ENCODE measurements at places on chromosomes 6 and 20.

DNA sequence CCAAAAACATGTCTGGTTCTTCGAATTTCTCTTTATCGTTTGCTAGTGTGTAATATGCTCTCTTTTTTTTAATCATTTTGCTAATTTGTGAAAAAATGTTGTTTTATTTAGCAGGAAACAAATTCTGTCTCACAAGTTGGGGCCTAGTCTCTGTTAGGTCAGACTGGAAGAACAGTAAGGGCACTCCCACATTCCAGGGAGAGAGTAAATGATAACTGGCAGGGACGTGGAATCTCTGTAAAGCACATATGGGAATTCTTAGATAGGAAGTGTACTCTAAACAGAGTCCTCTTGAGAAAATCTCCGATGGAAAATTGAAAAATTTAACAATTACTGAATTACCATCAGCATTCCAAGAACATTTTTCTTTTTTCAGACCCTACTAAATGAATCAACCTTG is 16.4 kb upstream of the CCDC28A start:
- DNase-seq: no peak

DNA sequence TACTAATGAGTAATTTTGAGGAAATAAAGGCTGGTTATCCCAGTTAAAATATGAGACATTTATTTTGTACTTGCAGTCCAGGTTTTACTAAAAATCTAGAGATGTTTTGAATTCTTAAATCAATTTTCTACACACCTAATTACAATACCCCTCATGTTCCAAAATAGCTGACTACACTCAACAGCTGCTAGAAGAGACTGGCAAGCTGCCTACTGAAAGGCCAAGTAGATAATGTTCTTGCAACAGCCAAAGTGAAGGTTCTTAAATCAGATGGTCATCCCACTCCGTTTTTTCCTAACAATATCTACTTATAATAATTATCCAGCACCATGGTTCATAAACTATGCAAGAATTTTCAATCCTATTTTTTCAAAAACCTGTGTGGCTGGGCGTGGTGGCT is 69.0 kb downstream of the DTNBP1 start:
- DNase-seq: no peak

GRCh38 chr20:53794529-53795115 is 201.0 kb upstream of the ZNF217 start:
- DNase-seq: no peak

- no peak for DNase-seq
Measured at GRCh38 chr6:111871725-111872400, 1.4 kb downstream of the FYN start.

DNA sequence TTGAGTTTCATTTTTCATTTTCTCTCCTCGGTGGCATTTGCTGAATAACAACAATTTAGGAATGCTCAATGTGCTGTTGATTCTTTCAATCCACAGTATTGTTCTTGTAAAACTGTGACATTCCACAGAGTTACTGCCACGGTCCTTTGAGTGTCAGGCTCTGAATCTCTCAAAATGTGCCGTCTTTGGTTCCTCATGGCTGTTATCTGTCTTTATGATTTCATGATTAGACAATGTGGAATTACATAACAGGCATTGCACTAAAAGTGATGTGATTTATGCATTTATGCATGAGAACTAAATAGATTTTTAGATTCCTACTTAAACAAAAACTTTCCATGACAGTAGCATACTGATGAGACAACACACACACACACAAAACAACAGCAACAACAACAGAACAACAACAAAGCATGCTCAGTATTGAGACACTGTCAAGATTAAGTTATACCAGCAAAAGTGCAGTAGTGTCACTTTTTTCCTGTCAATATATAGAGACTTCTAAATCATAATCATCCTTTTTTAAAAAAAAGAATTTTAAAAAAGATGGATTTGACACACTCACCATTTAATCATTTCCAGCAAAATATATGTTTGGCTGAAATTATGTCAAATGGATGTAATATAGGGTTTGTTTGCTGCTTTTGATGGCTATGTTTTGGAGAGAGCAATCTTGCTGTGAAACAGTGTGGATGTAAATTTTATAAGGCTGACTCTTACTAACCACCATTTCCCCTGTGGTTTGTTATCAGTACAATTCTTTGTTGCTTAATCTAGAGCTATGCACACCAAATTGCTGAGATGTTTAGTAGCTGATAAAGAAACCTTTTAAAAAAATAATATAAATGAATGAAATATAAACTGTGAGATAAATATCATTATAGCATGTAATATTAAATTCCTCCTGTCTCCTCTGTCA is 88.1 kb downstream of the SNAP25 start:
- DNase-seq: no peak

DNA sequence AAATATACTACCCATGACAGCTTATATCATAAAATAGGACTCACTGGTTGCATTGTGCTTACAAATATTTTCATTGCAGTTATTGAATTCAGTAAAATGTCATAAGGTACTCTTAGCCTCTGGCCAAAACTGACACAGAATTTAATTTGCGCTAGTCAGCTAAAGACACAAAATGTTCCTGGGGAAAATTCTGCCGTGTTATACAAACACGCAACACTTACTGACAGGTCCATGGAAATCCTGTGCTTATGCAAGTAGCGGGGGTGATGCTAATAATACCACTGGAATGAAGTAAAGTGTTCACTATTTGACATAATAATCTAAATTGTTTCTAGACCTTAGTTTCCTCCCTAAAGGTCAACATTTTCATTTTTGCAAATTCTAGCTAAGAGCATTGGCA is 354.4 kb upstream of the RSPO3 start:
- no peak for DNase-seq

DNA sequence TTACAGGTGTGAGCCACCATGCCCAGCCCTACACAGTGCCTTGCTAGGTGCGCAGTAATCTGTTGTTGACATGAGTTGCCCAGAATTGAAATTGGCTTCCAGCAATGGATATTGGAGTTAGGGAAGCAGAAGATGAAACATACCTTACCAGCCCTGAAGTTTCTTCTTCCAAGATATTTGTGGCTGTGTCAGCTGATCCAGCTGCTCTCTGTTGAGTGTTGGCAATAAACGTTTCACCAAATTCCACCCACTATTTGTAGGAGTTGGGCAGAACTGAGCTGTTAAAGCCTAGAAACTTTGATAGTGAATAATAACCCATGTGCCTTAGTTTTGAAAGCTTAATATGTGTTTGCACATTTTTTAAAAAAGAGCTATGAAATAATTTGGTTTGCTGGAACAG is 218.2 kb upstream of the SNX9 start:
- DNase-seq: no peak

DNA sequence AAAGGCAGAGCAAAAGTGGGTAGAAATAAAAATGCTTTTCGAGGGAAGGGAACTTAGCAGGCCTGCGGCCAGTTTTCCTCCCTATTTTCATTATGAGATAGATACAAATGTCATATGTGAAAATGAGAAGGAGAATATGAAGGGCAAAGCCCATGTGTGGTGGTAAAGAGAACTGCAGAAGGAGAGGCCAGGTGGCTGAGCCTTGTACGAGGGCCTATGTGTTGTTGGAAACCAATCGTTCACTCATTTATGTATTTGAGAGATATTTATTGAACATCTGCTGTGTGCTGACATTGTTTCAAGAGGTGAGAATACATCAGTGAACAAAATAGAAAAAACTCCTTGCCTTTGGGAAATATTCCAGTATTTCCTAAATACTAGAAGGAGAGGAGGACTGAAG is 147.7 kb downstream of the SH3BGRL2 start:
- DNase-seq: no peak

DNA sequence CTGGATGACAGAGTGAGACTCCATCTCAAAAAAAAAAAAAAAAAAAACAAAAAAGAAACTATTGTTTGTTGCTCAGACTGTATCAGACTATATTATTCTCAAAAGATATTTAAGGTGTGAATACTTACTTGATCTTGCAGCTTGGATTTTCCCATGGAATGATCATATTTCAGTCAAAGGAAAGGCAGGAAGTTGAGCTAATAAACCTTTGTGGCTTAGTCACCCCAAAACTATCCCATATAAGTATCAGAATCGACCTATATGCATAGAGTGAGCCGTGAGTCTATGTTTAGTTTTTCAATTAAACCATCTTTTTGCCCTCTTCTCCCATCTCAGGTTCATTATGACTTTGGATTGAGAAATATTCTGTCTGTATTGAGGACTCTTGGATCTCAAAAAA is 152.6 kb downstream of the DNAH8 start:
- no peak for DNase-seq

GRCh38 chr20:62370115-62370806 is 3.1 kb upstream of the LAMA5 start:
- DNase-seq: no peak

- no peak for DNase-seq
Measured at GRCh38 chr6:146358431-146359046, 185.1 kb upstream of the RAB32 start.

- no peak for DNase-seq
Measured at GRCh38 chr20:41905199-41905598, 287.0 kb upstream of the CHD6 start.

- no peak for DNase-seq
Measured at GRCh38 chr6:136826216-136826615, 3.8 kb downstream of the PEX7 start.

GRCh38 chr20:33433465-33434234 is 9.9 kb downstream of the SNTA1 start:
- no peak for DNase-seq

DNA sequence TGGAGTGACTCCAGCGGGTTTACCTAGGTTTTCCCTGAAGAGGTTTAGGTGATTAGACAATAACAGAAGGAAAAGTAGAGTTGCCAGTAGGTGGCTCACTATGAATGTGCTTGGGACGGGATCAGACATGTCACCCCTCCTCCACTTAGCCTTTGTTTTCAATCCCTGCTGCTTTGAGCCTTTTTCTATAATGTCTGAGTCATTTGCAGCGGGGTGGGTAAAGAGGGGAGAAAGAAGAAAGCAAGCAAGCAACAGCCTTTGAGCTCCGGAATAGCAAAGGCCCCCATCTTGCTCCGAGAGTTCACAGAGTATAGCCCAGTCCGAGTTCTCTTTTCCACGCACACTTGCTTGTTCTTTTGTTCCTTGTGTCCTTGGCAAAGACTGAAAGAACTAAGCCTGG is 129.1 kb downstream of the PACRG start:
- no peak for DNase-seq

GRCh38 chr6:95576998-95577303 is 384 bp upstream of the MANEA start:
- no peak for DNase-seq

DNA sequence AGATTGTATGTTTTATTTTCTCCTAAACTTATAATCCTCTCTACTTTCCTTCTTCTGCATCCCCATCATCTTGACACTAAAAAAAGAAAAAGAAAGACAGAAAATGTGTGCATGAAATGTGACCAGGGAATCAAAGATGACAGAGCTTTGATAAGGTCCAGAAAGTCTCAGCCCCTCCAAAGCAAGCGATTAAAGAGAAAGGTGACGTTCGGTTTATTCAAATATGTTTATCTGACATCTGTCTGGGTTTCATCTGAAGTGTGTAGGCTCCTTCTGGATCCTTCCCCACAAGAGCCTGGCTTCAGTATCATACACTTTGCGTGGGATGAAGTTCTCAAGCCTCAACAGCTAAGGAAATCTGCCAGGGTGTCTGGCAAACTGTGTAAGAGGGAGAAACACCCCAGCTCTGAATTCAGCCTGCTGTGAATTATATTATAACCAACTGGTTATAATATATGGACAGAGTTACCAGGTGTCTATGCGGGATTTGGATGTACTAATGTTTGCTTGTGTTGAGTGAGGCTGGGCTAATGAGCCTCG is 263.0 kb downstream of the ZNF217 start:
- DNase-seq: no peak

Data from stimulated activated CD4-positive, alpha-beta T cell treated with anti-CD3 and anti-CD28 coated beads, Interleukin-1b, Interleukin-23, amount 100 ng/mL, for 1 hour (primary cell).